ENCODE measurements at places on chromosomes 12 and 14. TPM values are rescaled to one million over a fixed set of nuclear protein-coding genes. Genes with fewer than 3 reads are reported as not detected.

TSHR gene
- not detected for total RNA-seq

GTF2H3 gene
- 11.0 TPM for total RNA-seq

PLA2G1B gene
- total RNA-seq = not detected

TMEM260 gene
- 5.8 TPM for total RNA-seq

DNA sequence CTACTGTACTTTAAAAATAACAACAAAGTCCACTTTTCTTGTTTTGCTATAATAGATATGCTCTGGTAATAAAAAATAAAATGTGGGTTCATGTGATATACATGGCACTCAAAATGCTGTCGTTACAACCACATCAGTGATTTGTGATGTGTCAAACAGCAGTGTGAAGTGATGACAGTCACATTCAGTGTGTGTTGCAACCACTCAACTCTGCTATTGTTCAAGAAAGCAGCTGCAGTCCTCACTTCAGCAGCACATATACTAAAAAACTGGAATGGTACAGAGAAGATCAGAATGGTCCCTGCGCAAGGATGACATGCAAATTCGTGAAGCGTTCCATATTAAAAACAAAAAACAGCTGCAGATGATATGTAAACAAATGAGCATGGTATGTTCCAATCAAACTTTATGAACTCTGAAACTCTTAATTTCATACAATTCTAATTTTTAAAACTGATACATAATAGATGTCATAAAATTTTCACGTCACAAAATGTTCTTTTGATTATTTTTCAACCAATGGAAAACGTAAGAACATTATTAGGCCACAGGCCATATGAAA lies 6.7 kb downstream of the TRMT5 start:
- DNase-seq = no peak

- no peak for DNase-seq
Measured at GRCh38 chr12:96878704-96879103, 28.4 kb upstream of the NEDD1 start.

- DNase-seq = no peak
Measured at GRCh38 chr14:52148371-52148770, 79.5 kb upstream of the NID2 start.

- DNase-seq = no peak
Measured at GRCh38 chr12:9075138-9075535, 40.6 kb downstream of the A2M start.

DNA sequence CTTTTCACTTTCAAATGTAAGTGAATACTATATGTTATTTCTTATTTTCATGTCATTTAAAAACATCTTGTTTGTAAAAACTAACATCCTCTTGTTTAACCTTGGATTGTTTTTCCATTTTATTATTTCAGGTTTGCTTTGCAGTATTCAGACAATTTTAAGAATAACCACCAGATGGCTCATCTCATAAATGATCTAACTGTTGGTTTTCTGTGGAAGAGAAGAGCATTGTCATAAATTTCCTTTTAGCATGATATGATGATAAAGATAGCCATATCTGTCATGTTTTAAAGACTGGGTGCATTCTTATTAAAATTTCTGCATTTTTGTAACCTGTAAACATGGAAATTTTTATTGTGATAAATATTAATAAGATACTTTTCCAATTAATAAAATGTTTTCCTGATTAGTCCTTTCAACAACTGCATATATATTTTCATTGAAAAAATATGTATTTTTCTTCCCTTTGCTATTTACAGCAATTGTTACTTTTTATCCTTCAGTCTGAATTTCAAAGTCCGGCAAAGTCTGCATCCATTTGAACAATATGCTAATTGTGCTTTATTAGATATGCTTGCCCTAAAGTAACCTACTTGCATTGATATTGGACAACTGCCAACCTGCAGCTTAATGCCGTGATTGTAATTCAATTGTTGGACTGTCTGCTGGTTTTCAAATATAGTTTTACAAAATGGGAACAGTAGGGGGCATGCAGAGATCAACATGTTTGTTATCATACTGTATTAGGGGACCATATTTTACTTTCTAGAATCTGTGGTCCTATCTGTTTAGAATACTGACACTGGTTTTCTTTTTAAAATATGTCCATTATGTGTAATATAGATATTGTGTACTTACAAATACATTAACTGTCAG lies 163.4 kb downstream of the GARIN6 start:
- no peak for DNase-seq

GRCh38 chr12:32450363-32450762 lies 51.0 kb downstream of the FGD4 start:
- no peak for DNase-seq

DNA sequence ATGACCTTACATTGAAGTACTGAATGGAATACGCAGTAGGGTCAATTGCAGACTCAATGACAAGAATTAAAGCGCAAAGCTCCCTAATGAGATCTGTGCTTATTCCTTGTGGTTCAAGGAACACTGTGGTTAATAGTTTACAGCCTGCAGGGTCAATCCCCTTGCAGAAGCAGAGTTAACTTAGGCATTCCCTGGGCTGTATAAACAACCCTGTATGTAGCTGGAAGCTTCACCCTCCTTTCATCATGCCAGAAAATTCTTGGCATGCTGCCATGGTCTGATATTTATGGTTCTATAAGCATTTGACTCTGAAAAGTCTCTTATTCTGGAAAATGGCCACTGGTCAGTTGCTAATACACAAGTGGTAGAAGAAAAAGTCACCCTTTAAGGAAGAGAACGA lies 227.7 kb downstream of the NOVA1 start:
- DNase-seq = no peak

DNA sequence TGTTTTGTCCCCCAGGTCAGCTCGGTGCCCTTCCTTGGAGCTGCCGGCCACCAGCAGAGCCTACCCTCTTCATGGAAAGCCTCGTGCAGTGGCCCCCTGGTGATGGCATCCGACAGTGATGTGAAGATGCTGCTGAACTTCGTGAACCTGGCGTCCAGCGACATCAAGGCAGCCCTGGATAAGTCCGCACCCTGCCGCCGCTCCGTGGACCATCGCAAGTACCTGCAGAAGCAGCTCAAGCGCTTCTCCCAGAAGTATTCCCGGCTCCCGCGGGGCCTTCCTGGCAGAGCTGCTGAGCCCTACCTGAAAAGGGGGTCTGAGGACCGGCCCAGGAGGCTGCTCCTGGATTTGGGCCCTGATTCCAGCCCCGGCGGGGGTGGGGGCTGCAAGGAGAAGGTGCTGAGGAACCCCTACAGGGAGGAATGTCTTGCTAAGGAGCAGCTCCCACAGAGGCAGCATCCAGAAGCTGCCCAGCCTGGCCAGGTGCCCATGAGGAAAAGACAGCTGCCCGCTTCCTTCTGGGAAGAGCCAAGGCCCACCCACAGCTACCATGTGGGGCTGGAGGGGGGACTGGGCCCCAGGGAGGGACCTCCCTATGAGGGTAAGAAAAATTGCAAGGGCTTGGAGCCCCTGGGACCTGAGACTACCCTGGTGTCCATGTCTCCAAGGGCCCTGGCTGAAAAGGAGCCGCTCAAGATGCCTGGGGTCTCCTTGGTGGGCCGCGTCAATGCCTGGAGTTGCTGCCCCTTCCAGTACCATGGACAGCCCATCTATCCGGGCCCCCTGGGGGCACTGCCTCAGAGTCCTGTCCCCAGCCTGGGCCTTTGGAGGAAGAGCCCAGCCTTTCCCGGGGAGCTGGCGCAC lies 1.3 kb downstream of the FAM181A start:
- DNase-seq = no peak

DNA sequence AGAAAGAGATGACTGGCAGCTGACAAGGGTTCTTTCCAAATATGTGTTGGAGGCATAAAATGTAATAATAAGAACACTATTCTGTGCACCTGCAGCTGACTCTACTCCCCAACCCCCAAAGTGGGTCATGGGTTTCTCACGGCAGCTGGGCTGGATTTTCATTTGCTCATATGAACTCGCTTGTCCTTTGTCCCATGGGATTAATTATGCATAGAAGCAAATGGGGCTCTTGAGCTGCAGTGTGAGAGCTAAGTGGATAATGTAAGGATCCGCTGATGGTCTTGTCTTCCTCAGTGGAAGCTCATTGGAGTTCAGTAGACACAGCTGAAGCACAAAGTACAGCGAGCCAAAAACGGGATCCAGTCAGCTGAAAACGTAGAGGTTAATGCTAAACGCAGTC lies 46.3 kb downstream of the TTC8 start:
- DNase-seq = no peak

DNA sequence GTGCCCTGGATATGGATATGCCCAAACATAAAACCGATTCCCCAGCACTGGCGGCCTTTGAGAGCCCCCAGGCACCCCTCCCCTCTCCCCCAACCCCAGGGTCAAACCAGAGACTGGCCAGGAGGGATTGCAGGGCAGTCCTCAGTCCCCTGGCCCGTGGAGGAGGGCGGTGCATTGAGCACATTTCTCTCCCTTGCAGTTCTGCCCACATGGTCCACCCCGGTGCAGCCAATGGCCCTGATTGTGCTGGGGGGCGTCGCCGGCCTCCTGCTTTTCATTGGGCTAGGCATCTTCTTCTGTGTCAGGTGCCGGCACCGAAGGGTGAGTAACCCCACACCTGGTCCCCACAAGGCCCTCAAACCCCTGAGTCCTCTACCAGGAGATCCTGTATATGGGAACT lies 3.4 kb upstream of the GPR162 start:
- DNase-seq = no peak

DNA sequence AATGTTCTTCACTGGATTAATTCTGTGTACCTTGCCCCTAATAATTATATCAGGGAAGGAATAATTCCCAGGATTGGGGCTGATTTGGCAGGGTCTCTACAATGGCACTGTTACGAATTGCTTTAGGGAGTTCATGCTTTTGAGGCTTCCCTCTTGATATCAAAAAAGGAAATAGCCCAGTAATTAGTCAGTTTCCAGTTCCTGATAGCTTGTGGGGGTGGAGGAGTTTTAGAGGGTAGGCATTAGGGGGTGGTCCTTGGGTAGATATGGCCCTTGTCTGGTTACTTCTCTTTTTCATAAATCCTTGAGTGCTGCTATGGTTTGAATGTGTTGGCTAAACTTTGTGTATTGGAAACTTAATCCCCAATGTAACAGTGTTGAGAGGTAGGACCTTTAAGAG lies 6.1 kb upstream of the SRSF5 start:
- no peak for DNase-seq

DNA sequence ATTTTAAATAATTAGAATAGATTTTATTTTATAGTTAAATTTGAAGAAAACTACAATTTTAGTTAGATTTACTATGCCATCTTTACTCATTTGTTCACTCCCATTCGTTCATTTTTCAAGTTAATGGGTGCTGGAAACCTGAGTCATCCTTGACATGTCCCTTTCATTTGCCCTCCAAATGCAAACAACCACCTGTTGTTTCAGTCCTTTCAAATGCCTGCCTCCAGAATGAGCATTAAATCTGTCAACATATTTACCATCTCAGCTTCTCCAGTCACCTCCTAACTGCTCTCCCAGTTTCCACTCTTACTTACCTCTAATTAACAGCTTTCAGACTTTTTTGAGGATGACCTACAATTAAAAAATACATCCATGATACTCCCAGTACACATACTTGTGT lies 375.5 kb downstream of the RAD51B start:
- DNase-seq = no peak

DNA sequence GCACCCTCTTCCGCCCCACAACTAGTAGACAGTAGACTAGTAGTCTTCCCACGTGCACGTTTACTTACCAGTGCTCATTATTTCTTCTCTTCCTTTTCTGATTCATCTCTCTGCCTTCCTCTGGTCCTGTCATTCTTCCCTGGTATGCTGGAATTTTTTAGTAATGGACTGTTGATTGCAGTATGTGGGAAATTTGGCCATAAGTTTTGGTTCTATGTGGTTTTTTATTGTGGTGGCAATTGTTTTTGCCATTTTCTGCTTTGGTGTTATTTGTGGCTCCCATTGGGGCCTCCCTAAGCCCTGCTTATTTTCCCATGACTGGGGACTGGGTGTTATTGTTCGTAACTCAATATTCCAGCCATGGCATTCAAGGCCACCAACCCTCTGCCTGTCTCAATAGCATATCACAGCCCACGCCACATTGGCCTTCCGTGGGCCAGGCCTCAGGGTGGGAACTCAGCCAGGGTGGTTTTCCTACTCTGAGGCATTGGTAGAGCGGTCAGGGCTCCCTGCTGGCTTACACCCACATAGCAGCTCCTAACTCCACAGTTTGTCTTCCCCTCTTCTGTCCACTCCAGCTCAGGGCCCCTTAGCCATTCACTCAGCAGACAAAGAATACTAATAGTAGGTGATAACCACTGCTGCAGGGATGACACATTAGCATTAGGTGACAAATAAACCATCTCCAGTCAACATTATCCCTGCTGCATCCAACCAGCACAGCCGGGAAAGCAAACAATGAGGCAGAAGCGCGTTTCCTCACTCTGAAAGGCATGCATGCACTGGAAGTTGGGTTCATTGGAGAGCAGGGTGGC lies 321.5 kb downstream of the CACNA1C start:
- no peak for DNase-seq

DNA sequence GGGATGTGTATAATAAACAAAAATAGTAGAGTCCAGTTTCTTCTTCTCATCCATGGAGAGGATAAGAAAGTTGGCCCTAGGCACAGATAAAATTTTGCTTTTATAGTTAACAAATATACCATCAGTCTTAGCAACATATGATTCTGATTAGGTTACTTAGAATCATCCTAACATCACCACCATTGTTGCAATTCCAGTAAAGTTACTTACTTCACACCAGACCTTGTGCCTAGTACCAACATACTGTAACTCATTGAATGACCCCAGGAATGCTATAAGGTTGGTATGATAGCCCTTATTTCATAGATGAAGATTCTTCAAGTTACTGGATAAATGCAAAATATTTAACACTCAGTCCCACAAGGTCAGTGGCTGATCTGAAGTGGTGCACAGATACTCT lies 183.8 kb upstream of the ATP2B1 start:
- DNase-seq = no peak

- DNase-seq = no peak
Measured at GRCh38 chr12:83265808-83266207, 579.1 kb downstream of the TMTC2 start.

- DNase-seq = no peak
Measured at GRCh38 chr14:26828741-26829140, 230.9 kb upstream of the NOVA1 start.

DNA sequence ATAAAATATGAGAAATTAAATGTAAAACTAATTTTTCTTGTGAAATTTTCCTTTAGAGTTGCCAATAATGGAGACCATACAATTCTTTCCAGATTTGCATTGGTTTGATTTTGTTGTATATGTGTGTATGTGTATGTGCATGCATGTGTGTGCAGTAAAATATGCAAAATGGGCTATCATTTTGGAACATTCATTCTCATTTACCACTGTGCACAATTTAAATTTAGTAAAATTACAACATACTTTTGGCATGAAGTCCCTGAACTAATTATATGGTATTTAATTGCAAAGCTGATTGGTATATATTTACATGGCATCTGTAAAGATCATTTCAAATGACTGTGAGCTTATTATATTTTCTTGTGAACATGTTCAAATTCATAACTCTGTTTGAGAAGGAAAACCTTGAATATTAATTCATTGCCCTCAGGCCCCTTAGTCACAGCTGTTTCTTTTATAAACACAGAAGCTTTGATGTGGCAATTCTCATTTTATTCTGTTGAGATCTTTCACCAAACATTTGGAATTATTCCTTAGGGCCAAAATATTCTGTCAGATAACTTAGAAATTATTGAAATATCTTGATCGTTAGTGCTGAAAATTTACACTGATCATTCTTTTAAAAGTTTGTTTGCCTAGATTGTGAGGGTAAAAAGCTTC lies 17.6 kb downstream of the KERA start:
- no peak for DNase-seq

Data from heart left ventricle (tissue), 16 donors.